GM19239 (cell line): ENCODE measurements at places on chromosomes 7 and 10.

DNA sequence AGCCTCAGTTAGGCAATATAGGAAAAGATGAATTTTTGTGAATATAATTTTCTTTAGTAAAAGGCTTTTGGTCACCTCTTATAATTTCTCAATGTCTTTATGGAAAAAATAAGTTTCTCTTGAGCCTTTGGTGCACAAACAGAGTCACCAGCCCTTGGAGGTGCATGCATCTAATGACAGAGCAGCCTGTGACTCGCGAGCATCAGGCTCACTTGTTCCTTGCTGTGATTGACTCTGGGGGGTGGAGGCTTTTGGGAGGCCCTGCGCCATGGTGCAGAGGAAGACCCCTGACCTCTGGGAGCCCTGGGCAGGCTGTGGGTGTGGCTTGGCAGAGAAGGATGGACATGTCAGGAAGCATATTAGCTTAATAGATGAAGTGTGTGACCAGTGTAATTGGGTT is 60.2 kb downstream of the FIGNL1 start:
- DNase-seq, result no peak

DNA sequence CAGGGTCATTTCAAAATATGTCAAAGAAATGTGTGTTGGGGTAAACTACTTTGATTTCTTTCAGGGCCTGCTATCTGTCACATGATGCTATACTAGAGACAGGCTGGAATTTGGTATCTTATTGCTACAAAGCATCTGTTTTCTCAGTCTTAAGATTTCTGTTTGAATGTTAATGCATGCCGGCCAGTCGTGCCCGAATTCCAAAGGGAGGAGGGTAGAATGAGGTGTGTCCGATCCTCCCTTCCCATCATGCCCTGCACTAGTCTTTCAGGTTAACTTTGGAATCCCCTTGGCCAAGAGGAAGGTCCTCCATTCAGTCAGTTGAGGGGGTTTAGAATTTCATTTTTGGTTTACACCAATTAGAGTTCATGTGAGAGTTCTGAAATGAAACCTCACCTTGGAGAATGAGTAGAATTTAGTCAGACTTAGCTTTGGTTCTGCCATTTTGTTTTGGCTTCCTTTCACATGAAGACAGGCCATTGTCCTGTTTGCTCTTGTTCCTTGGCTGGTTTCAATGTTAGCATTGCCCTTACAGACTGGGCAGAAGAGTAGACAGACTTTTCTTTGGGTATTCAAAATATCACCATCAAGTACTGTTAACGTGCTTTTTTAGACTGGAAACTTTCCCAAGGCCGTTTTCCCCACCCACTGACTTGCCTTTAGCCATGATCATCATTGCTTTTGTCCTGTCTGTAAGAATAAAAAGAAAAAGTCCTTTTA is 95.8 kb downstream of the CAMK1D start:
- no peak for DNase-seq

DNA sequence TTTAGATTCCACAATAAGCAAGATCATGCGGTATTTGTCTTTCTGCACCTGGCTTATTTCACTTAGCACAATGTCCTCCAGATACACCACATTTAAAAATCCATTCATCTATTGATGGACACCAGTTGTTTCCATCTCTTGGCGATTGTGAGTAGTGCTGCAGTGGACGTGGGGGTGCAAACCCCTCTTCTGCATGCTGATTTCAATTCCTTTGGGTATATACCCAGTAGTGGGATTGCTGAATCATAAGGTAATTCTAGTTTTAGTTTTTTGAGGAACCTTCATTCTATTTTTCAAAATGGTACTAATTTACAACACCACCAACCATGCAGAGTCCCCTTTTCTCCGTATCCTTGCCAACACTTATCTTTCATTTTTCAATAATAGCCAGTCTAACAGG is 2.0 kb upstream of the ASB10 start:
- no peak for DNase-seq

- no peak for DNase-seq
Observed at GRCh38 chr7:134686786-134687185, 40.1 kb downstream of the BPGM start.

GRCh38 chr7:134865001-134865845 is 85.8 kb downstream of the CALD1 start:
- peak; percentile 19 for DNase-seq

DNA sequence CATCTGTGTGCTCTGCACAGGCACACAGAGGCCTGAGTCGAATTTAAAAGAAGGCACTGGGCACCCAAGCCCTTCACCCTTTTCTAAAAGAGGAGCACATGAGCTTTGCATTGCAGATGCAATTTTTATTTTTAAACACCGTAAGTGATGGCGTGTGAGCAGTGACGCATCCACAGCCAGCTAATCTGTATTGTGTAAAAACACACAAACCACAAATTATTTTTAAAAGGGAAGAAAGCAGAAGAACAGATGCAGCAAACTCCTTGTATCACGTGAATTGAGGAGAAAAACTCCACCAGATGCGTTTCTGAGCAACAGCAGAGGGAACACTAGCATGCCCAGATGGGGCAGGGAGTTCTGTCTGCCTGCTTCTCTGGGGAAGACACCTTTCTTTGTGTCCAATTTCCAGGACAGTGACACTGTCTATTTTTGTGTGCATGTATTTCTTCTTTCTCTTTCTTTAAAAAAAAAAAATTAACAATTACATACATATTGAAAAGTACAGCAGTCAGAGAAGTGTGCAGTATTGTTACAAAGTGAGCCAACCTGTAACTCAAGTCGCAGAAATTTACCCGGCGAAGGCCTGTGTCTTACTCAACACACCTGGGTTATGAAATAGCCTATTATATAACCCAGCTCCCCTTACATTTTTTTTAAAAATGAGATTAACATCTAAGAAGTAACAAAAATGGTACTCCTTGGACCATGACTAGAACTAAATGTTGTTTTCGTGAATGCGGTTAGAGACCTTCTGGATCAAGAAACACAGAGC is 39.2 kb downstream of the EEPD1 start:
- DNase-seq, result no peak

DNA sequence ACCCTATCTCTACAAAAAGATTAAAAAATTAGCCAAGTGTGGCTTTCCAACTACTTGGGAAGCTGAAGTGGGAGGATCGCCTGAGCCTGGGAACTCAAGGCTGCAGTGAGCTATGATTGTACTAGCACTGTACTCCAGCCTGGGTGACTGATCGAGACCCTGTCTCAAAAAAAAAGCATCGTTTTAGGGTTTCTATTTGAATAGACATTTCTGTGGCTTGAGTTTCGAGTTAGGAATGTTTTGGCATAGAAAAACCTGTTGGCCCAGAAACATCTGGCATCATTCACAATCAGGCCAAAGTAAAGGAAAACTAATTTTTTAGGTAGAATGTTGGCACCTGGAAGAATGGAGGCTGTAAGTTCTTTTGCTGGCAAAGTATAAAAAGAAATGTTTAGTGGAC is 72.4 kb downstream of the AUTS2 start:
- no peak for DNase-seq

GRCh38 chr10:73857446-73857845 is 16.9 kb downstream of the CAMK2G start:
- peak; percentile 36 for DNase-seq

DNA sequence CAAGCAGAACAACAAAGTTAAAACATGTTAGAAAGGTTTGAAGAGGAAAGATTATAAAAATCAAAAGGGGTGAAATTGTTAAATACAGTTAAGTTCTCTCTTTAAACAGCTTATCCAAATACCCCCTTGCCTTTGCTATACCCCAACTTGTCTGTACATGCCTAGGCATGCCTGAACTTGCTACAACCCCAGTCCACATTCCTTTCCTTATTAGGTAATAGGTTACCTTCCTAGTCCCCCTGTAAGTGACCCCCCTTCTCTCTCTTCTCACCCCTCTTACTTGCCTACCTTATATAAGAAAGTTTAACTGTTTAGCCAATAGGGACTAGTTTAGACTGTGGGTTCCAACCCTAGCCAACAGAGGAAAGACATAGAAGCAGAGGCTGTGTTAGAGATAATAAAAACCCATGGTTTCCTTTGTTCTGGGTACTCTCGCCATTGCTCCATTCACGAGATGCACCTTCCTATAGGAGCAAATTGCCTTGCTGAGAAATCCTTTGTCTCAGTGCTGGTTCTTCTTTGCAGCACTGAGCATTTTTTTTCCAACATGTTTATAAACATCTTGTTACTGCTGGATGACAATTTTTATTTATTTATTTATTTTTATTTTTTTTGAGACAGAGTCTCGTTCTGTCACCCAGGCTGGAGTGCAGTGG is 282.2 kb upstream of the GALNT17 start:
- DNase-seq, result no peak

GRCh38 chr10:124572751-124573150 is 111.1 kb downstream of the LHPP start:
- no peak for DNase-seq

DNA sequence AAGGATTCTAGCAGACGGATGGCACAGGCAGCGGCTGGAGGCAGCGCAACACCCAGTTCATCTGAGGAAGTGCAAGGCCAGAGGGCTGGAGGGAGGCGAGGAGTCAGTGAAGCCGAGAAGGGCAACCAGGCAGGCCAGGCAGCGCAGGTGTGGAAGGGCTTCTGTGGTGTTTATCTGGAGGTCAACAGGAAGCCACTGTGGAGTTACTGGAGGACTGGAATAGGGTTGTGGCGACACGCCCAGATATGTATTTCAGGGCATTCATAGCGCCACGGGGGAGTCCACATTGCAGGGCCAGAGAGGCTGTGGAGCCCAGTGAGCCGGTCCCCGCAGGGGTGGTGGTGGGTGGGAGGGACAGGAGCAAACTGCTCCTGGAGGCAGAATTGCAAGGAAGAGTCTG is 150.6 kb downstream of the CDH23 start:
- no peak for DNase-seq

- no peak for DNase-seq
Observed at GRCh38 chr7:23544913-23545354, 13.2 kb upstream of the TRA2A start.

GRCh38 chr10:29733323-29733722 is 98.6 kb upstream of the SVIL start:
- no peak for DNase-seq
